Bronchial smooth muscle cell (primary cell): ENCODE measurements at places on chromosomes 16 and 17. TPM values are rescaled to one million over a fixed set of nuclear protein-coding genes. Genes with fewer than 3 reads are reported as not detected.

Gene EFNB3
- 0.86 and 0.95 TPM in 2 replicates for total RNA-seq

Gene AKAP1
- total RNA-seq: 9.8 and 14.9 TPM in 2 replicates

Gene FAM20A
- 10.9 and 11.2 TPM in 2 replicates for total RNA-seq

Gene ATXN2L
- 28.1 and 32.5 TPM in 2 replicates for total RNA-seq

Gene GSE1
- 22.6 and 44.3 TPM in 2 replicates for total RNA-seq

Gene HLF
- total RNA-seq: 0.09 and 0.32 TPM in 2 replicates

Gene FBRS
- 10.2 and 12.5 TPM in 2 replicates for total RNA-seq

Gene NAGS
- 2.2 and 3.5 TPM in 2 replicates for total RNA-seq

Gene ABCA10
- 5.2 and 5.6 TPM in 2 replicates for total RNA-seq

Gene CCL11
- total RNA-seq: 0.52 TPM in 1 of 2 replicates, not detected in the other

Gene SLC47A2
- total RNA-seq: not detected in 2 replicates

Gene CDIPT
- total RNA-seq: 63.4 and 86.9 TPM in 2 replicates

Gene ANKFN1
- total RNA-seq: not detected in 2 replicates

Gene SLX4
- total RNA-seq: 1.6 and 2.5 TPM in 2 replicates

Gene CDH13
- total RNA-seq: 1.3 and 6.2 TPM in 2 replicates

Gene AGRP
- total RNA-seq: not detected in 2 replicates

Gene CPSF4L
- total RNA-seq: 0.09 TPM in 1 of 2 replicates, not detected in the other

Gene KCNJ18
- total RNA-seq: not detected in 2 replicates

Gene SGSH
- 18.0 and 19.7 TPM in 2 replicates for total RNA-seq

Gene CCL14
- not detected in 2 replicates for total RNA-seq

Gene TBX4
- total RNA-seq: 0.09 and 0.16 TPM in 2 replicates

Gene COPZ2
- 102 and 129 TPM in 2 replicates for total RNA-seq

Gene DPEP1
- under 0.01 and 0.26 TPM in 2 replicates for total RNA-seq

Gene TMEM238L
- total RNA-seq: not detected in 2 replicates
